ENCODE measurements at places on chromosomes 4 and X.
A peak's percentile ranks its signal among the peaks of the same experiment; 100 is the strongest.

- DNase-seq: no peak
- H3K4me3 ChIP-seq: no peak overlapping the region
- H3K27me3 ChIP-seq: no peaks in the 10 kb centered on the region
- H3K4me1 ChIP-seq: no peaks in the 10 kb centered on the region
- H3K27ac ChIP-seq: no peak overlapping the region
- H3K36me3 ChIP-seq: no peaks in the 10 kb centered on the region
Observed at GRCh38 chr4:176359590-176359989, 39.8 kb downstream of the SPCS3 start.

DNA sequence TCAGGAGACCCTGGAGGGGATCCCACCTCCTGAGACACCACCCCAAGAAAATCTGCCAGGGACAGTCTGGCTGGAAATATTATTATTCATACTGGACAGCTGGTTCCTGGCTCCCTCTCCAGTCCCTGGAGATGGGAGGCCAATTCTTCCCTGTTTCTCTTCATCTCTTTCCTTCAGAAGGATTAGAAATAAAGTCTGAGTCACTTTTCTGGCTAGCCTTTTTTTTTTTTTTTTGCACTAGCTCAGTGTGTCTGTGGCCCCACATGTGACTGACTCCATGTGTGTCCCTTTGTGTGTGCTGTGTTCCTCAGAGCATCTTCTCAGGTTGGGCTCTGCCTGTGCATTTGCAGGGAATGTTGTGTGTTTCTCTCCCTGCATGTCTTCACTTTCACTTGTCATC, 1.8 kb upstream of the FRMPD3 start:
- H3K36me3 ChIP-seq: no peaks in the 10 kb centered on the region
- no peaks in the 10 kb centered on the region for H3K27me3 ChIP-seq
- no peak for DNase-seq
- H3K4me3 ChIP-seq: no peak overlapping the region
- no peaks in the 10 kb centered on the region for H3K4me1 ChIP-seq

DNA sequence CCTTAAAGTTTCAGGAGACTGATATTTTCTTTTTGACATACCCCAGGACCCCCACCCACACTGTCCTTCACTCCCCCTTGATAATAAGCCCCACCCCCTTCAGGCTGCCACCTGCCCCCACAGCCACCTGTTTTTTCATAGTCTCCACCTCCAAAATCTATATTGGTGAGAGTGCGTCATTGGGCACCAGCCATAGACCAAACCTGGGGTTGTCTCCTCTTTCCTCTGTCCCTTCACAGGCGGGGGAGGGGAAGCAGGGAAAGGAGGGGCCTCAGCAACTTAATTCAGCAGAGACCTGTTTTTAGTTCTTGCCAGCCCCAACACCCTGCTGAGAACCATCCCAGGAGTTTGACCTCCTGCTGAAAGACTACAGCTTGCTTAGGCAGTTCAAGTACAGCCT, 1.1 kb downstream of the ARHGAP36 start:
- no peaks in the 10 kb centered on the region for H3K4me1 ChIP-seq
- no peak overlapping the region for H3K27ac ChIP-seq
- H3K36me3 ChIP-seq: no peaks in the 10 kb centered on the region
- H3K27me3 ChIP-seq: no peaks in the 10 kb centered on the region
- no peak overlapping the region for H3K4me3 ChIP-seq
- DNase-seq: no peak

DNA sequence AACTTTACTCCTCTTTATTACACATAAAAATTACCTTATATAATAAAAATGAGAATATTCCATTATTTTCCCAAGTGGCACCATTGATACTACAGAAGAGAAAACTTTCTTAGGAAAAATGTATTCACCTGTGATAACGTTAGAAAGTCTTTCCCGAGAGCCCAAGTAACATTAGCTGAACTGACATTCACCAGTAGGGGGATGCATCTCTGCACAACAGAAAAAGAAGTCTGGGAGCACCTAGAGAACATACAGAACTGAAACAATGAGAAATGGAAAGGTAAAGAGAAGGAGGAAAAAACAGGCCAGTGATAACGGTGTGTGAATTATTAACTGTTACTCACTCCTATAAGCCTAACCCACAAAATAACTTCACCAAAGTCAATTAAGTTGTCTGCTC, 423.3 kb downstream of the CENPC start:
- no peak overlapping the region for H3K4me3 ChIP-seq
- no peaks in the 10 kb centered on the region for H3K27me3 ChIP-seq
- DNase-seq: no peak
- no peaks in the 10 kb centered on the region for H3K36me3 ChIP-seq
- H3K27ac ChIP-seq: no peak overlapping the region

- no peak for DNase-seq
- peak overlapping the region; percentile 95 for H3K27ac ChIP-seq
- H3K36me3 ChIP-seq: no peaks in the 10 kb centered on the region
- no peaks in the 10 kb centered on the region for H3K27me3 ChIP-seq
- peak overlapping the region; percentile 90 for H3K4me3 ChIP-seq
Observed at GRCh38 chr4:169621731-169622492, 1.5 kb downstream of the CLCN3 start.

- H3K36me3 ChIP-seq: no peaks in the 10 kb centered on the region
- no peak overlapping the region for H3K4me3 ChIP-seq
- no peak for DNase-seq
- no peak overlapping the region for H3K27ac ChIP-seq
- H3K27me3 ChIP-seq: no peaks in the 10 kb centered on the region
- no peaks in the 10 kb centered on the region for H3K4me1 ChIP-seq
Observed at GRCh38 chr4:12399781-12400180, 971.1 kb upstream of the HS3ST1 start.

DNA sequence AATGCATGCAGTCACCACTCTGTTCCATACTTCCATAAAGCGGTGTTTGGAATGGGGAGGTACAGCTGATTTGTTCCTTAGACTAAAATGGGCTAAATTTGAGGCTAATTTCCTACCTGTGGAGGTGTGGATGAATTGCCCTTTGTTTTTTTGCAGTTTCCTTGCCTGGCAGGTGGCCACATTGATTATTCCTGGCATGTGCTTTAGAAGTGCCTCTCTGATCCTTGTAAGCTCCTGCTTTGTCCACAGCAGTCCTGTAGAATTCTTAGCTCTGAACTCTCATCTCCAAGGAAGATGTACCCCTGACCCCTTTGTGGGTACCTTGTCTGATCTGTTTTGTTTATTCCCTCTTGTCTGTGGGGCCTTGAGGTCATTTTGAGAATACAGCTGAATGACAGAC, 136.8 kb downstream of the ADGRL3 start:
- no peaks in the 10 kb centered on the region for H3K27me3 ChIP-seq
- no peaks in the 10 kb centered on the region for H3K36me3 ChIP-seq
- no peak overlapping the region for H3K4me3 ChIP-seq
- no peak overlapping the region for H3K27ac ChIP-seq

DNA sequence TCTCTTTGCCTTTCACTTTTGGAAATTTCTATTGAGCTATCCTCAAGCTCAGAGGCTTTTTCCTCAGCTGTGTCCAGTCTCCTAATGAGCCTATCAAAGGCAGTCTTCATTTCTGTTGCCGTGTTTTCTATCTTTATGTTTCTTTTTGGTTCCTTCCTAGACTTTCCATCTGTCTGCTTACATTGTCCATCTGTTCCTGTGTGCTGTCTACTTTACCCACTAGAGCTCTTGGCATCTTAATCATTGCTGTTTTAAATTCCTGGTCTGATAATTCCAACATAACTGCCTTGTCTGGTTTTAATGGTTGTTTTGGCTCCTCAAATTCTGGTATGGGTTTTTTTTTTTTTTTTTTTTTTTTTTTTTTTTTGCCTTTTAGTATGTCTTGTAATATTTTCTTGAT, 9.3 kb upstream of the PDE6B start:
- H3K36me3 ChIP-seq: no peaks in the 10 kb centered on the region
- no peak for DNase-seq
- H3K4me3 ChIP-seq: no peak overlapping the region
- peaks cover 16% of the 10 kb centered on the region for H3K27me3 ChIP-seq
- H3K4me1 ChIP-seq: no peaks in the 10 kb centered on the region

GRCh38 chr4:80101792-80102116, 28.7 kb upstream of the ANTXR2 start:
- H3K4me3 ChIP-seq: no peak overlapping the region
- DNase-seq: no peak
- no peaks in the 10 kb centered on the region for H3K27me3 ChIP-seq
- no peaks in the 10 kb centered on the region for H3K36me3 ChIP-seq
- no peak overlapping the region for H3K27ac ChIP-seq
- H3K4me1 ChIP-seq: no peaks in the 10 kb centered on the region

DNA sequence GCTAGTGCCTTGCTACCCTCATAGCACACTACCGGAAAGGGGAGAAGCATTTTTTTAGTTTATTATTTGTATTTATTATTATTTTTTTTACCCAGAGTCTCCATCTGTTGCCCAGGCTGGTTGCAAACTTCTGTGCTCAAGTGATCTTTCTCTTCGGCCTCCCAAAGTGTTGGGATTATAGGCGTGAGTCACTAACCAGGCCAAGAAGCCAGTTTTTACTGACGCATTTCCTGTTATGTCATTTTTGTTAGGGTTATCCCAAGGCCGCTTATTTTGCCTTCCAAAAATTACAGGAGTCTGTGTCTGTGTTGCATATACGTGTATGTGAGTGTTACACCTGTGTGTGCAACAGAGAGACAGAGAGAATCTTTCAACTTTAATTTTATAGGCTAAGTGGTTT, 404.5 kb downstream of the GBA3 start:
- no peaks in the 10 kb centered on the region for H3K36me3 ChIP-seq
- H3K27me3 ChIP-seq: no peaks in the 10 kb centered on the region
- no peak overlapping the region for H3K4me3 ChIP-seq
- H3K4me1 ChIP-seq: no peaks in the 10 kb centered on the region
- no peak overlapping the region for H3K27ac ChIP-seq

DNA sequence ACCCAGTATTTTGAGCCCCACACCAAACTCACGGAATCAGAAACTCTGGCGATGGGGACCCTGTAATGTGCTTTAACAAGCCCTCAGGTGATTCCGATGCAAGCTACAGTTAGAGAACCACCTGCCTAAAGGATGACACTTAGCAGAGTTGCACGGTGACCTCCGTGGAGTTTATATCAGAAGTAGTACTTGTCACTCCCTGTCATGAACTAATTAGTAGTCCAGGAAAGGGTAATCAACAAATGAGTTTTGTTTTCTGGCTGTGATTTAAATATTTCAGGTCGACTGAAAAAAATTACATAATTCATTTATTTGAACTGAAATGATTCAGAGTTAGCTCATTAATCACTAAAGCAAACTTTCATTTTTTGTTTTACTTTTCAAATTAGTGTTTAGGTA, 56.4 kb downstream of the TMA16 start:
- no peak for DNase-seq
- no peaks in the 10 kb centered on the region for H3K36me3 ChIP-seq
- no peak overlapping the region for H3K4me3 ChIP-seq
- no peaks in the 10 kb centered on the region for H3K27me3 ChIP-seq
- H3K4me1 ChIP-seq: no peaks in the 10 kb centered on the region

DNA sequence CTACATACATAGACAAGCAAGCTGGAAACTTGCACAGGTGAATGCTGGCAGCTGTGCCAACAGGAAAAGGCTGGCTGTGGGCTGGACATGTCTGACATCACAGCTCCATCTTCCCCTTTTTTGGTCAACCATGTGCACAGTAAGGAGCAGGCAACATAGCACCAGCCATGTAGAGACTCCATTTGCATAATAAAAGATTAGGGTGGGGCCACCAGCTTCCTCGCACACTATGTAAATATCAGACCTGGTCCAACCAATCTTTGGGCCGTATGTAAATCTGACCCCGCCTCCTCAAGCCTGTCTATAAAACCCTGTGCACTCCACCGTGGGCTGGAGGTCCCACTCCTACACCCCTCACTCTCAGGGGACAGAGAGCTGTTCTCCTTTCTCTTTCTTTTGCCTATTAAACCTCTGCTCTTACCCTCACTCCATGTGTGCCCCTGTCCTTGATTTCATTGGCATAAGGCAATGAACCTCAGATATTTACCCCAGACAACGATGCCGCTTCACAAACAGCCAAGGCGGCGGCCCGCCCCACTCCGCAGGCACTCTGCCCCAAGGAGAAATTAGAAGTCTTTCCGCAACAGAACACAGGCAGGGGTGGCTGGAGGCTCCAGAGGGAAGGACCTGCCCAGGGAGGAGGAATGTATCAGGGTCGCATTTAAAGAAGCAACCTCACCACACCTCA, 862.2 kb downstream of the TRIML1 start:
- no peak overlapping the region for H3K27ac ChIP-seq
- no peak for DNase-seq
- no peaks in the 10 kb centered on the region for H3K36me3 ChIP-seq
- H3K4me1 ChIP-seq: no peaks in the 10 kb centered on the region

DNA sequence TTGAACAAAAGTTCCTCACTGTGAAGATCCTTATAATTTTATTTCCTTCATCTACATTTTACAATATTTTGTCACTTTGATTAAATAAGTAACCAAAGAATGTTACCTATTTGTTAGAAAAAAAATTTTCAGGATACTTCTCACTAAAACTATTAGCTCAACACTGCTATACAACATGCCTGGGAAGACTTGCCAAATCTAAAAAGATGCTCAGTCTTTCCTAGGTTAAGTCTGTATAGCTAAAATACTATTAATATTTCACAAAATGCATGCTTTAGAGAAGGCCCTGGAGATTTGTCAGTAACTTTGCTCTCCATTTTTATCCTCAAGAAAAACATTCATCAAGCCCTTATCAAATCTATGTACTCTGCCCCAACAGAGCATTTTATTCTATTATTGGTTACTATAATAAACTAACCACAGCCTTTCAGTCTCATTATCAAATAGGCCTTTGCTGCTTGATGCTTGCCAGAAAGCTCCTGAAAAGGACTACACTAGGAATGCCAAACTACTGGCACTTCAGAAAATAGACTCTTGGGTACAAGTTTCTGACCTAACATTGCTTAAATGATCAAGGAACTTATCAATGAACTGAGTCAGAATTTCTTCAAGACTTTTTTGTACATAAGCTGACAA, 17.7 kb downstream of the NEK1 start:
- H3K36me3 ChIP-seq: no peaks in the 10 kb centered on the region
- no peak overlapping the region for H3K27ac ChIP-seq
- no peaks in the 10 kb centered on the region for H3K27me3 ChIP-seq

- H3K27me3 ChIP-seq: no peaks in the 10 kb centered on the region
- peaks cover 19% of the 10 kb centered on the region for H3K4me1 ChIP-seq
Observed at GRCh38 chr4:2785613-2786012, 7.3 kb upstream of the SH3BP2 start.
